Sigmoid colon (tissue), 7 donors: ENCODE measurements at places on chromosomes 1 and 21. TPM values are rescaled to one million over a fixed set of nuclear protein-coding genes. Genes with fewer than 3 reads are reported as not detected.

MAP10 gene
- 2.9 TPM for total RNA-seq

NT5C1A gene
- total RNA-seq, result not detected

FAM163A gene
- 0.36 TPM for total RNA-seq

NBPF4 gene
- total RNA-seq, result not detected

KIF26B gene
- total RNA-seq, result 5.5 TPM

RRP1 gene
- 10.5 TPM for total RNA-seq

APOBEC4 gene
- not detected for total RNA-seq

IQGAP3 gene
- total RNA-seq, result 0.71 TPM

RHBDL2 gene
- not detected for total RNA-seq

PTPRF gene
- 40.0 TPM for total RNA-seq

- DNase-seq, result no peak
Observed at GRCh38 chr1:43850591-43851233, 82.9 kb upstream of the ARTN start.

DNA sequence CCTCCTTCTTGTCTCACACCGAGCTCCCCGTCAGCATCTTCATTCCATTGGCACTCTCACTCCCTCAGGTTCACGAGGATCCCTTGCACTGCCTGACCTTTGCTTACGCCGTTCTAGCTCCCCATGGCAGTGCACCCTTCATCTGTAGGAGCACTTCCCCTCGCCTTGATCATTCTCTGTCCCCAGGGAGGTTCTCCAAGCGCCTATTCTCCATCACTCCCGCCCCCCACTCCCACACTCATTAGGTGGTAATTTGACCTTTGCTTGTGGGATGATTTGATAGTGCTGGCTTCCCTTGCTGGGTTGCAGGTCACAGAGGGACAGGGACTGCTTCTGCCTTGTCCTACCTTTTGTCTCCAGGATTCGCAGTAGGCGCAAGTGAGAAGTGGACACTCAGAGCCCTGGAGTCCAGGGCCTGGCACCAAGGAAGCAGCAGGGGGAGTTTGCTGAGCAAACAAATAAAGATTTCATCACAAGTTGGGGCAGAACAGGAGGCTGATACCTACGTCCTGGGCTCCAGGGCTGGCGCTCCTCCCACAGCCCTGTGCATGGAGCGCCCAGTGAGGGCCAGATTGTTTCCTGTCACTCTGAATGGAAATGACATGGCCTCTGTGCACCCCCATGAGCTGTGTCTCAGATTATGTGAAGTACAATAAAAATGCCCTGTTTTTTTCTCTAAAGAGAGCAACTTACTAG, 82.0 kb upstream of the RUNX3 start:
- DNase-seq, result no peak

DNA sequence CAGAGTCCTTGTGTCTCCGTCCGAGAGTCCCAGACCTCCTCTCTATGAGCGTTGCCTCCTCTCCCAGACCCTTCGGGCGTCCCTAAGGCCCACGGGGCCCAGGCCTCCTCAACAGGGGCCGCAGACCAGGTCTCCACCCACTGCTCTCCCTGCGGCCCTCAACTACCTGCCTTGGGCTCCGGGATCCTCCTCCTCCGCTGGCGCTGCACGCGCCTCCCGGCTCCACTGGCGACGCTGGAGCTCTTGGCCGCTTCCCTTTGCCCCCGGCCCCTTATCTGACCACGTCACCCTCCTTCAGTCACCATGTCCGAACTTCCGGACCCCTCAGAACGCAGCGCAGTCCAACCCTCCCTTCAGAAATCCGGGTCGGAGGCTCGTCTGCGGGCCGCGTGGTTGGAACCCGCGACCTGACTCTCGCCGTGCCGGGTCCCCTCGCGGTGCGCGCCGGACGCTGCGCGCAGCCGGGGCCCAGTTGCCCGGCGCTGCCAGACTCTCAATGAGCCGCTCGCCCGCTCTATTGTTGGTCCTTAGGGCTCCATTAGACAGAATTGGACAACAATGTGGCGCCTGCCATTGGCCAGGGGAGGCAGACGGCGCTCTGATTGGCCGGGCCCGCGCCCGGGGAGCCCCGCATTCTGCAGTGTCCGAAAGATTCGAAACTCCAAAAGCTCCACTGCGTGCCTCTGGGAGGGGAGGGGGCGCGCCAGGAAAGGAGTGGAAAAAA, at the start of gene DMRTA2:
TSS of gene DMRTA2 (minus strand) at position 498 of the 724 bp plus-strand sequence. CDS start 1,907 bp downstream, outside the sequence.
- DNase-seq, result no peak

DNA sequence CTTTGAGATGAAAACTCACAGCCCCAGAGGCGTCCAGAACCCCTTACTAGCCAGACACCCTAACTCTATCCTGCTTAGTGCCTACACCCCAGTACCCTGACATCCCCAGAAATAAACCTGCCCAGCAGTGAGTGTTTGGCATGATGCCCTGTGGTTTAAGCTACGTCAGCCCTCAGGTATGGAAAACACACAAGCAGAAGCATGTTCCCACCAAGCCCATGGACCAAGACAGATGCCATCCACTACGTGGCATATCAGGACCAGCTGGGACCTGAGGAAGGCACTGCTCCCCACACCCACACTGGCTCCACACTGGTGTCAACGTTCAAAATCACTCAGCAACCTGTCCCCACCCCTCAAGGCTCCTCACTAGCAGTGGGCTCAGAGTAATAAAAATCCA, 116.4 kb downstream of the SYT2 start:
- DNase-seq, result no peak

DNA sequence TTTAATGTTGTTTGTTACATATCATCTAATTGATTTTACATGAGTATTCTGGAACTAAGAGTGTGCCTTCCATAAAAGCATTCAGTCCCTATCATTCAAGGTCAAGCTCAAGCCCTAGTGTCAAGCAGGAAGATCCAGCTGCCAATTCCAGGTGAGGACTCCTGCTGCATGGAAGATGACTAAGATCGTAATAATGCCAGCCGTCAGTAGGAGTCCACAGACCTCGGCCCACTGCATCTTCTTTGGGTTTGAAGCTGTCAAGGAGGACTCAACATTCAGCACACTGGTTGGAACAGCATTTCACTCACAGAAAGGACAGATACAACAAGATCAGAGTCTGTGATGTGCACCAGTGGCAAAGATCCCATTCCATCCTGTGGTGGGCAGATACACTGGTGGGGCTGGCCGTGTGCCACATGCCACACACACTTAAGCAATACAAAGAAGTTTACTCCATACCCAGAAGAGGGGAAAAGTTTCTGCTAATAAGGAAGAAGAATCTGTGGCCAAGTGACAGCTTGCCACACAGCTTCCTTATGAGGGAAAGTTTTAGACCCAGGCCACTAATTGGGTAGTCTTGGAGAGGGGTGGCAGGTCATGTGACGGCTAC, 160.4 kb downstream of the PIK3R3 start:
- no peak for DNase-seq

DNA sequence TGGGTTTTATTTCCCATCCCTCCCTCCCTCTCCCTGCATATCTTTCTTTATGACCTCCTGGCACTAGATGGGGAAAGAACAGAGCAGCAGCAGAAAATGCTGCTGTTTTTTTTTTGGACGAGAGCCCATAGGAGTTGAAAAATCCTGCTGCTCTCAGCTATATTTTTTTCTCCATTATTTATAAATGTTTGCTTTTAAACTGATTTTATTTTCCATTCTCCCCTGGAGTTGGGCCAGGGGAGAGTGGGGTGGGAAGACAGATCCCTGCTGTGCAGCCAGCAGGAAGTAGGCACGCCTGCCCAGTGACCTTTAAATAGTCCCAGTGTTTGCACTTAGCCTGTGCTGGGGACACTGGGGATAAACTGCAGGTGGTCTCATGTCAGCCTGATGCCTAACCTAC, 17.4 kb downstream of the SFT2D2 start:
- DNase-seq, result no peak

DNA sequence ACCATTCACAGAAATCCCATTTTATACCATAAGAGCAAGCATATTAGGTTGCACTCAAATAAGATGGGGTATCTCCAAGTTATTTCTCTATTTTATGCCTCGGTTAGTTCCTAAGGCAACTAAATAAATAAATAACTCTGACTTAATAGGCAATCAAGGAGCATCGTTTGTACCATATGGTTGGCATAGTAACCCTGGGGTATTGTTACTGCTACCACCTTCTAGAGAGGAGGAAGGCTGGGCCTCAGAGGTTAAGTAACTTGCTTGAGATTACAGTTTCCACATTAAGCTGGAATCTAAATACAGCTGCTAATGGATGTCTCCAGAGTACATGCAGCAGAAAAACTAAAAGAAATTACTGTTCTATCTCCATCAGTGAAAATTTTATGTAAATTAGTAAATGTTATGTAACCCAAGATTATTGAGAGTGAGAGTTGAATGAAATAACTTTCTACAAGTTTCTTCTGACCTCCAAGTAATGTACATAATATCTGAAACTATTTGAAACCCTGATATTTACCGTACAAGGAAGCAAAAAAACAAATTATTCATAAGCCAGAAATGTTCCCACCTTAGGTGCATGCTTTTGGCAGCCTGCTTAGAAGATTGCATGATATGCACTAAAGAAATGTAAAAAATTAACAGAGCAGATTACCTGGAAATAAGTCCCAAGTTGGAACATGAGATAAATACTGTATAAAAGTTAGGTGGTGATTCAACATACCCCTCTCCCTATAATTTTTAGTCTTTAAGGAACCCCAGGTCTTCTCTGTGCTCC, 127.0 kb downstream of the CRB1 start:
- DNase-seq, result no peak

GRCh38 chr21:15534450-15534886, 195.3 kb upstream of the USP25 start:
- no peak for DNase-seq

DNA sequence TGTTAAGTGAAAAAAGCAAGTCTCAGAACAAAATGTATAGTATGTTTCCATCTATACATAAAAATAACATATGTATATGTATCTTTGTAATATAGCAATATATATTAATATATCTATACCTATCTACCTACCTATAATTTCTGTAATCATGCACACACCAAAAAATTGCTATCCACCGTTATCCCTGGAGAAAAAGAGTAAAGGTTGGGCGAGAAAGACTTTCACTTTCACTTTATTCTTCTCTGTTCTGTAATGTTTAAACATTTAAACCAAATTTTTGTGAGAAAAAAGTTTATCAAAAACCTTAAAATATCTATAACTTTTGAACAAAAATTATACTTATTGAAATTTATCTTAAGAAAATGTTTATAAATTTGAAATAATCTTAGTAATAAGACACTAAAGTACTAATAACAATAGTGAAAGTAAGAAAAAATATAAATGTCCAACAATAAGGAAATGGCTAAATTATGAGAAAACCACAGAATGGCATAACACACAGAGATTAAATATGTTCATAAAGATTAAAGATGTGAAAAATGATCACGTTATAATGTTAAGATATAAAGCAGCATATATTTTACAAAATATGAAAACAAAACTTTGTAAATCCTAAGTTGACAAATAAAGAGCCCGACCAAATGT, 74.0 kb upstream of the LRRC53 start:
- no peak for DNase-seq

DNA sequence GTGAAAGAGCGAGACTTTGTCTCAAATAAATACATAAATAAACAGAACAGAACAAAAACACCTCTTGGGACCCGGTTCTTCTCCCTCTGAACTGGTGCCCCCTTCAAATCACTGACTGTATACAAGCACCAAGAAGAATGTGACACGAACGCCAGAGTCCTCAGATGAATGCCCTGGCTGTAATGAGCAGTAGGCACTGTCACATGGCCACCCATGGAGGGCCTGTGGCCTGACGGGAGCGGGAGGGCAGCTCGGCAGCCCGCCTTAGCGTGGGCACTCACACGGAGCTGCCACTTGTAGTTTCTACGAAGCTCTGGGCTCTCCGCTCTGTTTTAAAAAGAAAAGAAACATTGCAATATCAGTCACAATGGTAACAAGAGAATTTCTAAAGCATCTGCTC, 146.0 kb downstream of the PEX14 start:
- peak; percentile 32 for DNase-seq

DNA sequence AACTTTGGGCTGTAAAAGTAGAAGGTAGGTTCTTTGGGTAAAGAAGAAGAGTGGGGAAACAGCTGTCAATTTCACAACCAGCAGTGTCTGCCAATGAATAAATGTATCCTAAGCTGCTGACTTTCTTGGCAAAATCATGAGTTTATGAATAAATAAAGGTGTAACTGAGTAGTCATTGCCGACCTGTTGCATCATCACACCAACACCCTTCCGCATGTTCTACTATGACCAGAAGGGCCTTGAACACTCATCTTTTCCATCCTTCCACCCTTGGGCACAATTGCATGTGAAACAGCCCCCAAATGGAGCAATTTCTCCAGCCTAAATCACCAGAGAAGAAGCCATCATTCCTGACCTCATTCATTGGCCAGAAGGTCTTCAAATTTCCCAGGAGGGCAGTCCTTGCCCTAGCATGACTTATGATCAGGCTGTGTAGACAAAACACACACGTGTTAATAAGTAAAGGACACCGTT, 31.2 kb upstream of the QSOX1 start:
- no peak for DNase-seq

DNA sequence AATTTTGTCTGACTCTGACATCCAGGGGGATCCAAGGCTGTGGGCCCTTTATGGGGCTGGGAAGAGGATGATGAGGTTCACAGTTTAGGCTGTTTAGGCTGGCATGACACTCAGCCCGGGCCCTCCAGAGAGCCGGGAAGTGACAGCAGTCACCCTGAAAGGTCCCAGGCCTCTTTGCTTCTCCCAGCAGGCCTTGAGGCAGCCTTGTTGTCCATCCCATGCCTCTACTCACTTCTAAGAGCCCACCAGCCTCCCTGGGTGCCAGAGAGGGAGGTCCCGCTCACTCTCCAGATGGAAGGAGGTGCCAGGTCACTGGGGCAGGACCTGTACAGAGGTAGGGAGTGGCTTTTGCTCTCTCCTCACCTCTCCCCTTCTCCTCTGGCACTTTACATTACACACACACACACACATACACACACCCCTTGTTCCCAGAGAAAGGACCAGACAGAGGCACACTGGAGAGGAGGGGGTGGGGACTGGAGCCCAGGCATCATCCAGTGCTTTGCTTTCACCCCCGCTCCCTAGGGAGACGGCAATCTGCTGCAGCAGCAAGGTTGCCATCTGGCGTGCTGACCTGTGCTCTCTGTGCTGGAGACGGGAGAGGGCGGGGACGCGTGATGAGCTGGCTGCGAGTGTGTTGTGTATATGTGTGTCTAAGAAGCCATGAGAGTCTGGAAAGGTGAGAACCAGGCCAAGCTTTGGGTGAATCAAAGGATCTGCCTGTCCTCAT, 4.6 kb downstream of the KLHDC8A start:
- no peak for DNase-seq

- DNase-seq, result no peak
Observed at GRCh38 chr1:220301630-220302029, 29.4 kb upstream of the RAB3GAP2 start.

DNA sequence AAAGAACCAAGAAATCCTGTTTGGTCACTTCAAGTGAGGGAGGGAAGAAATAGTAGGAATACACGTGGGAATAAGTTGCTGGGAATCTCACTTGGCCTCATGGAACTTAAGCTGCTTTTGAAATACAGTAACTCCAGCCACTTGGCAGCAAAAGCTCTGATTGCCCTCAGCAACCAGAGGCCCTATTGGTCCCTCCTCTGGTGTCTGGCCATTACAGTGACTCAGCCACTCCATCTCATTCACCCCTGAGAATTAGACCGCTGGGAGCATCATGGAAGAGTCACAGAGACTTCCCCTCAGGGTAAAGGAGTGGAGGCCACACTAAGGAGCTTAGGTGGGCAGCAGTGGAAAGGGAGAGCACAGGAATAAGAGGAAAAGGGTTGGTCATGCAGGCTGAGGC, 99.6 kb downstream of the ELAVL4 start:
- no peak for DNase-seq
